Neural progenitor cell (in vitro differentiated cells): ENCODE measurements at places on chromosomes 16 and 17.
A peak's percentile ranks its signal among the peaks of the same experiment; 100 is the strongest.

GRCh38 chr17:8675306-8675705 is 44.8 kb upstream of the MYH10 start:
- DNase-seq: no peak
- no peaks in the 10 kb centered on the region for H3K36me3 ChIP-seq
- H3K27me3 ChIP-seq: no peaks in the 10 kb centered on the region
- no peak overlapping the region for H3K4me3 ChIP-seq
- H3K4me1 ChIP-seq: no peaks in the 10 kb centered on the region

GRCh38 chr17:7258731-7259554 is 3.3 kb downstream of the CLDN7 start:
- H3K27me3 ChIP-seq: peaks cover 43% of the 10 kb centered on the region
- no peak for DNase-seq
- H3K27ac ChIP-seq: no peak overlapping the region
- no peak overlapping the region for H3K4me3 ChIP-seq
- peaks cover 14% of the 10 kb centered on the region for H3K4me1 ChIP-seq

- peak; percentile 31 for DNase-seq
- no peaks in the 10 kb centered on the region for H3K36me3 ChIP-seq
- no peaks in the 10 kb centered on the region for H3K27me3 ChIP-seq
- no peak overlapping the region for H3K4me3 ChIP-seq
- H3K27ac ChIP-seq: no peak overlapping the region
Measured at GRCh38 chr17:1940810-1941185, 84.3 kb downstream of the RTN4RL1 start.

DNA sequence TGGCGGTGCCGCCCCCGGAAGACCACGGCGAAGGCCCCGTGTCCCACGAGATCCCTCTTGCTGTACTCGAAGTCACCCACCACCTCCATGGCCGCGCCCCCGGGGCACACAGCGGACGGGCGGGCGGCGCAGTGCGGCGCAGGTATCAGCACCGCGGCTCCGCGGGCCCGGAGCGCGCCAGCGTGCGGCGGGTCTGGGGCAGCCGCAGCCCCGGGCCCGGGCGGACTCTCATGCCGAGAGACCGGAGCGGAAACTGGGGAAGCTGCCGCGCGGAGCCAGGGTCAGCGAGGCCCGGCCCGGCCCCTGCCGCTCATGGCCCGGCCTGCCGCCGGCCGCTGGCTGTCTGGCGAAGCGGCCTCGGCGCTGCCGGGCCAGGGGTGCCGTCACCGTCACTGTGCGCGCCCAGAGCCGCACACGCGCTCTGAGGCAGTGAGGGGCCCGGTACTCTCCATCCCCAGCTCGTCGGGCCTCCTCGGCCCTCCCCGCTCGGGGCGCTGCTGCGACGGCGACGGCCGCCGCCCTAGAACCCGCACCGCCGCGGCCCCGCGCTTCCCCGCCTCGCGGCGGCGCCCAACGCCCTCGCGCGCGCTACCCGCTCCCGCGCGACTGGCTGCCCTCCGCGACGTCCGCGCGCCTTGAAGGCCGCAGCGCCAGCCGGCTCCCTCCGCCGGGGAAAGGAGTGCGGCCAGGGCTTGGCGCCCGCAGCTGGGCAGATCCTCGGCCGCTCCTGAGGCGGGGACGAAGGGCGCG is at the start of gene ULK2:
ULK2 (minus strand) TSS at position 608 of the 750 bp plus-strand sequence; CDS start at position 89, 519 bp downstream.
- no peaks in the 10 kb centered on the region for H3K36me3 ChIP-seq
- peak within 1 kb of the TSS; percentile 89 for H3K4me3 ChIP-seq
- H3K27ac ChIP-seq: no peak within 1 kb of the TSS
- peak; percentile 89 for DNase-seq

- DNase-seq: no peak
- no peak overlapping the region for H3K27ac ChIP-seq
- no peaks in the 10 kb centered on the region for H3K36me3 ChIP-seq
- H3K4me3 ChIP-seq: no peak overlapping the region
- no peaks in the 10 kb centered on the region for H3K27me3 ChIP-seq
- peaks cover 26% of the 10 kb centered on the region for H3K4me1 ChIP-seq
Measured at GRCh38 chr17:11882716-11883115, 114.6 kb downstream of the ZNF18 start.

DNA sequence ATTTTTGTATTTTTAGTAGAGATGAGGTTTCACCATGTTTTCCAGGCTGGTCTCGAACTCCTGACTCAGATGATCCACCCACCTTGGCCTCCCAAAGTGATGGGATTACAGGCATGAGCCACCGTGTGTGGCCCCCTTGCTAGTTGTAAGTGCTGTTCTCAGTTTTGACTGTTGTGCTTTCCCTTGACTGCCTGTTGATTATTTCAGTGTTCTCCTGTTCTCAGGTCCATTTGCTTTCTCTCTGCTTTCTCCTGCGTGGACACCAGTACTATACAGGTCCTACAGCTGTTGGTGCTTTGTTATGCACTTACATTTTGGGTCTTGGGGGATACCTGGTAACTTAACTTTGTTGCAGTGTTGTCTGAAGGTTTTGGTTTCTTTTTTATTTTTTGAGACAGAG is 8.2 kb downstream of the CASC3 start:
- no peak overlapping the region for H3K27ac ChIP-seq
- DNase-seq: no peak
- no peaks in the 10 kb centered on the region for H3K4me1 ChIP-seq

DNA sequence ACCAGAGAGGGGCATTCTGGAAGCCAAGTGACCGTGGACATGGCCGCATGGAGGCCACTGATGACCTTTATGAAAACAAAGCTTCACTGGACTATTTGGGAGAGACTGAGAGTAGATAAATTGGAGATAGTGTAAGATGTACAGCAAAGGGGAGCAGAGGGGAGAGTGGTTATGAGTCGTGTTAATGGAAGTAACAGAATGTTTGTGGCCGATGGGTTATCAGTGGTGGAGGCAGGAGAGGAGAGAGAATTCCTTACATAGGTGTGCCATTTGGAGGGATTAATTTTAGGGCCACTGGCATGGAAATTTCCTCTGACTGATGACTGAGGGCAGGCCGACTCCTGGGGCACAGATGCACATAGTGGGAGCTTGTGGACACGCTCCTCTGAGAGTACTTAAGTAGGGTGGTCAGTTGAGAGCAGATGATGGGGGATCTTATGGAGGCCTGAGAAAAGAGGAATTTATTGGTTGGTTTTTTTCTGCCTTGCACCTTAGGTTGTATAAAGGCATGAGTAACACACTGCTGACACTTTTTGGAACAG is 19.2 kb downstream of the PRPSAP2 start:
- H3K36me3 ChIP-seq: peaks cover 10% of the 10 kb centered on the region
- H3K4me3 ChIP-seq: no peak overlapping the region
- H3K27ac ChIP-seq: no peak overlapping the region
- DNase-seq: no peak

DNA sequence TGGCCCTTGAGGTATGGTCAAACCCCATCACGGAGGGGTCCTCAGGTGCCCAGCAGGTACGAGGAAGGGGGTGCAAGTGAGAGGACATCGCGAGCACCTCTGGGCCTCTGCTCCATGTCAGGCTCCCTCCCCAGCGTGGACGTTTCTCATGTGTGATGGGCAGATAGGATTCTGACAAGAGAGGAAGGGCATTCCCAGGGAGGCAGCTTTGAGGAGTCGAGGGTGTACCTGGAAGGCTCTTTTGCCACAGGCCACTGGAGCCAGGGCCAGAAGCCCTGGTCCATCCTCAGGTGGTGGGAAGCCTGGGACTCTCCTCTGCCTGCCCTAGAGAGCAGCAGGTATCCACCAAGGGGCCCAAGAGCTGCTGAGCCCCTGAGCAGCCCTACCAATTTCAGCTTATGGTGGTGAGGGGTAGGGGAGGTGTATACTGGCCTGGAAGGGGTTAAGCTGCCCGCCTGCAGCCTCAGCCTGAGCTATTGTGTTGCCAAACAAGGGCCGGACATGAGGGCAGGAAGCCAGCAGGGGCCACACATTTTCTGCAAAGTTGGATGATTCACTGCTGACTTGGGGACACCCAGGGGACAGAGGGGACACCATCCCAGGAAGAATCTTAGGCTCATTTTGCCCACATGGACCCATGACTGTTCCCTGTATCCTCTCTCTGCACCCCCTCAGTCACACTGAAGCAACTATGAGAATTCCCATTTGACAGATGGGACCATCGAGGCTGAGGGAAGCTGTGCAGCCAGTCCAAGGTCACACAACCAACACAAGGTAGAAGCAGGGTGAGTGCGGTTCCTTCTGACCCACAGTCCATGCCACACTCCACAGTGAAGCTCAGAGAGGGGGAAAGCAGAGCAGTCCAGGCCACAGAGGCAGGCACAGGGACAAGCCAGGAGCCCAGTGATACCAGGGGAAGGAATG is 1.7 kb downstream of the CDH5 start:
- no peaks in the 10 kb centered on the region for H3K36me3 ChIP-seq
- H3K4me3 ChIP-seq: no peak overlapping the region
- H3K4me1 ChIP-seq: peaks cover 43% of the 10 kb centered on the region
- no peaks in the 10 kb centered on the region for H3K27me3 ChIP-seq
- DNase-seq: peak; percentile 44

DNA sequence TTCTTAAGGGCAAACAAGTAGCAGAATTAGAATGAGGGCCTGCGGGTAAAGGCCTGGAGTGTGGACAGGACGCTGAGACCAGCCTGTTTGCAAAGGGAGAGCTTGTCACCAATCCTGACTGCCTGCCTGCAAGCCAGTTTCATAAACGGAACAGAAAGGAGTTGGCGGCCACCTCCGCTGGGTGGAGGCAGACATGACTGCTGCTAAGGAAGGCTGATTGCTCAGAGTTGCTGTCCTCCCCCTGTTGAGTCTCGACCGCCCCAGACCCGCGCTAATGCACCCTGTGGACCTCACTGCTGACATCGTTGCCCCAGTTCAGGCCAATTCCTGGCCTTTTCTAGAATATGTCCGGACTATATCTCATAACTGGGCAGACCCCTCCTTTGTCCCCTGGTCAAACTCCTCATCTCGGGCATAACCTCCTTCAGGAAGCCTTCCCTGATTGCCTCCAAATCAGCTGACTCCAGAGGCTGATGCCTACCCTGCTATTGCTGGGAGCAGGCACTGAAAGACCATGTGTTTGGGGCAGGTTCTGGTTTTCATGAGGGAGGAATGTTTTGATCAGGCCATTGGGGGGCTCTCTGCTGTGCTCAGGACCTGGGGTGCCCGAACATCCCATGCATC is 153.0 kb upstream of the CIBAR2 start:
- no peak for DNase-seq
- H3K4me3 ChIP-seq: no peak overlapping the region
- H3K27ac ChIP-seq: no peak overlapping the region
- peaks cover 10% of the 10 kb centered on the region for H3K4me1 ChIP-seq
- no peaks in the 10 kb centered on the region for H3K27me3 ChIP-seq
- H3K36me3 ChIP-seq: no peaks in the 10 kb centered on the region

DNA sequence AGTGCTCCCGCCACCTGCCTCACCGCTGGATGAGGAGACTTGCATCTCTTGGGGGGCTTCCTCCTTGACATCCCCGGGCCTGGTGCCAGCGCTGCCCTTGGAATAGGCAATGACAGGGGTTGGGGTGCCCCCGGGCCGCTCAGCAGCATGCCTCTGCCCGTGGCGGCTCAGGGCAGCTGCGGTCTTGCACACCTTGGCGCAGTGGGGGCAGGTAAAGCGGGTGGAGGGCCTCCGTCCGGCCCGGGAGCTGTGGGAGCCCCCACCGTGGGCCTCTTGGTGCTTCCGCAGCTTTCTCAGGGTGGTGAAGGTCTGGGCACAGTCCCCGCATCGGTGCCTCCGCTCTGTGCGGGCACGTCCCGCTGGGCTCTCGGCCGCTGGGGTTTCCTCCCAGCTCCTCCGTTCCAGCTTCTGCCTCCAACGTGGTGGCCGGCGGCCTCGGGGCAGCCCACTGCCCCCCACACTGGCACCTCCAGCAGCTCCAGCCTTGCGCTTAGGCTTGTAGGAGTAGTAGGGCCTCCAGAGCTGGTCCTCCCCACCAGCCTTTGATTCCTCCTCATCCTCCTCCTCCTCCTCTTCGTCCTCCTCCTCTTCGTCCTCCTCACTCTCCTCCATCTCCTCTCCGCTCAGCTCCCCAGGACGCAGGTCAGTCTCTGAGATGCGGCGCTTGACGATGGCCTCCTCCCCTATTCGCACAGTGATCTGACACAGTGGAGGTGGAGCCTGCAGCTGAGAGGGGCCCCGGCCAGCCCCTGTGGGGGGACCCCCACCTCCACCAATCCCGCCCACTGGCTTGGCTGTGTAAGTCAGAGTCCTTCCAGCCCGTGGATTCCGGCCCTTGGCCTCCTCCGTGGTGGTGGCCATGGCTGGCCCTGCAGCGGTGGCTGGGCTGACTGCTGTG is 16.7 kb downstream of the ZBTB4 start:
- no peaks in the 10 kb centered on the region for H3K27me3 ChIP-seq
- H3K4me1 ChIP-seq: peaks cover 10% of the 10 kb centered on the region
- DNase-seq: no peak
- H3K4me3 ChIP-seq: no peak overlapping the region

DNA sequence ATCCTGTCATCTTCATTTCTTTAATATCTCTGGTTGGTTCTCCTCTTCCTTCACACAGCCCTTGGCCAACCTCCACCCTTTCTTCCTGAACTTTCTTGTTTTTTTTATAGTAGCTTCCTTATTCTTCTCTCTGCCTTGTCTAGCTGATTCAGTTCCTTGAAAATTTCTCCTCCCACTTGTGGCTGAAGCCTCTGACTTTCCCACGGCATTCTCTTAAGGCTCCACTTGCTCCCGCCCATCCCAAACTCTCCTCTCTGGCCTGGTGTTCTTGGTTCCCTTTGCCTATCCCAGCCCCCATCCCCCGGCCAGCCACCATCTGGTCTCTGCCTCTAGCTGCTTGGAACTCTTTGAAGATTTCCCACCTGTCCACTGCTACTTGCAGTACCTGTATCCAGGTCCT is 29.1 kb downstream of the NLRP1 start:
- no peaks in the 10 kb centered on the region for H3K4me1 ChIP-seq
- H3K27me3 ChIP-seq: no peaks in the 10 kb centered on the region
- DNase-seq: no peak
- H3K36me3 ChIP-seq: no peaks in the 10 kb centered on the region
- H3K4me3 ChIP-seq: no peak overlapping the region
- H3K27ac ChIP-seq: no peak overlapping the region

DNA sequence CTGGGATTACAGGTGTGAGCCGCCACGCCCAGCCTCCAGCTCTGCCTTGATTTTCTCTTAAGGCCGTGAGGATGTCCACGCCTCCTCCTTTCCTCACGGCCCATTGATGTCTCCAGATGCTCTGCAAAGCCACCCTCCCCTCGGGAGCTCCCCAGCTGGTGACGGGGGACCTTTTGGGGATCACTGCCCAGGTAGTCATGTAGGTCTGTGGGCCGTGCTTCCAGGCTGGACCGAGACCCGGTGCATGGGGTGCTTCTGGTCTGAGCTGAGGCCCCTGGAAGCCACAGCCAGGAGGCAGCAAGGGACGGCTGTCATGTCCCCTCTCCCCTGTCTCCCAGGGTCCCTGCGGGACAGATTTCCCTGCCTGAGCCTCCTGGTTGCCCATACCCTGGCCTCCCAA is 277.8 kb downstream of the SEC14L1 start:
- H3K4me1 ChIP-seq: peaks cover 45% of the 10 kb centered on the region
- no peak overlapping the region for H3K4me3 ChIP-seq
- H3K36me3 ChIP-seq: no peaks in the 10 kb centered on the region
- no peak for DNase-seq

GRCh38 chr16:69881141-69881540 is 70.0 kb upstream of the CLEC18A start:
- no peak for DNase-seq
- H3K36me3 ChIP-seq: no peaks in the 10 kb centered on the region
- H3K4me3 ChIP-seq: no peak overlapping the region
- H3K27ac ChIP-seq: no peak overlapping the region
